NCI-H146 (cell line): ENCODE measurements at places on chromosomes 2 and 18.

DNA sequence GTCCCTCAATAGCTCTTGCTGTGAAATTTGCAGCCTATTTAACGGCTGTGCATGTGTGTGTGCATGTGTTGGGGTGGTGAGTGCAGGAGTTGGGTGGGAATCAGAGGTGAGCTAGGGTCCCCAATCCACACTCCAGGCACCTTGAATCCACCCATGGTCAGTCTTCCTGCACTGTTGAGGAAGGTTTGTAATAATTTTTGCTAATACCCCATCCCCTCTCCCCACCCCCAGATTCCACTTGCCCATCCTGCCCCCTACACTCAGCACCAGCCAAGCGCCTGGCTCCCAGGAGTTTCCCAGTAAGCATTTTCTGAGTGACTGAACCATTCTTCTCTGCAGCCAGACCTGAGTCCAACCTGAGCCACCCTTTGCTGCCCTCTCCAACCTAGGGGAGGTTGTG lies 208.4 kb upstream of the RAB12 start:
- DNase-seq = no peak

GRCh38 chr18:25175558-25176517 lies 176.1 kb downstream of the ZNF521 start:
- no peak for DNase-seq

DNA sequence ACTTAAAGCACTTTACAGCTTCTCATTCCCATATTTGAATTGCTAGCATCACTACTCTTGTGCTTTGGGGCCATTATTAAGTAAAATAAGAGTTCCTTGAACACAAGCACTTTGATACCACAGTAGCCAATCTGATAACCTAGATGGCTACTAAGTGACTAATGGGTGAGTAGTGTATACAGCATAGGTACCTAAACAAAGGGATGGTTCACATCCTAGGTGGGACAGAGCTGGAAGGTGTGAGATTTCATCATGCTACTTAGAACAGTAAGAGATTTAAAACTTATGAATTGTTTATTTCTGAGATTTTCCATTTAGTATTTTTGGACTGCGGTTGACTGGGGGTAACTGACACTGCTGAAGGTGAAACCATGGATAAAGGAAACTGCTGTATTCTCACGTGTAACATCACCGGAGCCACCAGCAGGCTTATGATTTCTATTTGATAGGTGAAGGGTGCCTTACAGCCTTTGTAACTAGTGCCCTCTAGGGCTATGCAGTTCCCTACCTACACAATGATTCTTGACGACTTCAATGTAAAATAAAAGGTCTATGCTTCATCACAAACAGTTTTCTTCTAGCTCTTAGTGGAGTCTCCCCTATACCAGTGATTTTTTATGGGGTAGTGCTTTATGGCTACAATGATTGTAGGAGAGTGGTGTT lies 22.1 kb upstream of the CRIM1 start:
- DNase-seq = peak; percentile 2

- peak; percentile 70 for DNase-seq
These were observed 87.1 kb downstream of the ITGB1BP1 start for GRCh38 chr2:9336241-9336575.

DNA sequence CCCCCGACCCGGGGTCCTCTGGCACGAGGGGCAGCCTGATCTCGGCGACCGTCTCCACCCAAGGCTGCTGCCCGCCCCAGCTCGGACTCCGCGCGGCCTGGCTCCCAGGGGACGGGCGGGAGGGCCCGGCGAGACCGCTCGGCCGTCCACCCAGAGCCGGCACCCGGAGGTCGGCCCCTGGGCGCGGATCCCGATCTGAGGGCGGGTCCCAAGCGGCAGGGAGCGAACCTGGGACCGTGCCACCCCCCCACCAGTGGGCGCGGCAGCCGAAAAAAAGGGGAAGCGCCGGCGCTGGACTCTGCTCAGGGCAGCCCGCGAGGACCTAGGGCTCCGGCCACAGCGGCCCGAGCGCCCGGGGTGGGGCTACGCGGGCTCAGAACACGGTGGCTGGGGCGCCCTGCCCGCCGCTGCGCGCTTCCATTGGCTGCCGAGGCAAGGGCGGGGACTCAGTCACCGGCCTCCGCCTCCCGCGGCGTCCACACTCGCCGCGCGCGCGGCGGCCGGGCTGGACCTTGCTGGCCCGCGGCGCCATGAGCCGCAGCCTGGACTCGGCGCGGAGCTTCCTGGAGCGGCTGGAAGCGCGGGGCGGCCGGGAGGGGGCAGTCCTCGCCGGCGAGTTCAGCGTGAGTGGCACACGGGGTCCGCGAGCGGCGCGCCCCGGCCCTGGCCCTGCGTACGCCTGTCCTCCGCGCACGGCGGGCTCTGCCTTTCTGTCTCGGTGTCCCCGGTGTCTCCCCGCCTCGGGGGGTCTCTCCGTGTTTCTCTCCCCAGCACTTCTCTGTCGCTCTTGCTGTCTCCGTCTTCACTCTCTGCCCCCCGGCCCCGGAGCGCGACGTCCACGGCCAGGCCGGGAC lies at the start of gene PTPN18:
Gene PTPN18, plus strand, starts transcription at position 479 of the 854 bp plus-strand sequence. Its CDS starts 52 bp downstream, at position 531.
- peak; percentile 89 for DNase-seq

GRCh38 chr2:157170299-157170698 lies 87.2 kb upstream of the GALNT5 start:
- DNase-seq = no peak

DNA sequence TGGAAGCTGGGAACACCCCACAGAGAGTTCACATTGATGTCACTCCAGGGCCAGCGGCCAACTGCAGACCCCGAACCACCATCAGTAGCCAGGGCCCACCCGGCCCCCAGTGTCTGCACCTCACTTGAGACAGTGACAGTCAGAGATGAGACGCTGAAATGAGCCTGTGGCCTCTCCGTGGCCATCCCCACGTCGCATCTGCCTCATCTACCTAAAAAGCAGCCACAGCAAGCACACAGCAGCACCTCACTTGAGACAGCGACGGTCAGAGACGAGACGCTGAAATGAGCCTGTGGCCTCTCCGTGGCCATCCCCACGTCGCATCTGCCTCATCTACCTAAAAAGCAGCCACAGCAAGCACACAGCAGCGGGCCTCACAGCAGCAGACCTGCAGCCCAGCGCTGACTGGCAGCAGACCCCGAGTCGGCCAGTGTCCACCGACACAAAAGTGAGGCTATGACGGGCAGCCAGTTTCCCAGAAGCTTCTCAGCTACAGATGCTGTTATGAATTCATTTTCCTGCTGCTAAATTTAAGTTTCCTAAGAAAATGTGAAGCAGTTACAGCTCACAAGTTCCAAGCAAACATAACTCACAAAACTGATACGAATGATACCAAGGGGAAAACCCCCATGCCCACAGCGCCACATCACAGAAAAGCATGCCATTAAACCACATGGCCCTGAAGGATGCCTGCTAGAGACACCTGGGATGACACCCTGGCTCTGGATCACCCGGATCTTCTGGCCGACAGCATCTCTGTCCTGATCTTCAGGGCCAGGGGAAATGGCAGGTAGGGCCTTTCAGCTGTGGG lies 27.7 kb downstream of the SNORC start:
- no peak for DNase-seq

DNA sequence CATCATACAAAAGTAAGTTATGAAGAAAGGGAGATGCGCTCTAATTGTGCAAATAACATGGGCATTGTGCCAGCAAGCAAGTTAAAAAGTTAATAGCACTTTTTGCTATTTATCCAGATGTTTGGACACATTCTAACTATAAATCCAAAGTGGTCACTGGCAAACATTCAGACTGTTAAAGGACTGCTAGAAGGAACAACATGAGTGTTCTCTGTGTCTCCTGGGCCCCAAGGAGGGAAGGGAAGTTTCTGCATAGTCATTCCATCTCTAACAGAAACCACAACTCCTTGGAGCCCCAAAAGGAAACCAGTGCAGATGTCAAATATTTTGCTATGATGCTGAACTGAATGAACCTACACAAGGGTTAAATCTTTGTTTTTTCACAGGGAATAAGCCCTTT lies 213.3 kb upstream of the HNRNPA3 start:
- DNase-seq = no peak
